ENCODE measurements at places on chromosomes 1 and 21.

GRCh38 chr1:170215072-170215885, 69.5 kb downstream of the NTMT2 start:
- DNase-seq, result no peak

- no peak for DNase-seq
These were observed 50.2 kb upstream of the ROR1 start for GRCh38 chr1:63723602-63724001.

GRCh38 chr1:47436979-47437446, 831 bp upstream of the FOXD2 start:
- peak; percentile 33 for DNase-seq

- DNase-seq, result no peak
These were observed 8.0 kb downstream of the OSBPL9 start for GRCh38 chr1:51624855-51625254.

- DNase-seq, result no peak
These were observed 231.8 kb upstream of the IRF2BP2 start for GRCh38 chr1:234841710-234842231.

DNA sequence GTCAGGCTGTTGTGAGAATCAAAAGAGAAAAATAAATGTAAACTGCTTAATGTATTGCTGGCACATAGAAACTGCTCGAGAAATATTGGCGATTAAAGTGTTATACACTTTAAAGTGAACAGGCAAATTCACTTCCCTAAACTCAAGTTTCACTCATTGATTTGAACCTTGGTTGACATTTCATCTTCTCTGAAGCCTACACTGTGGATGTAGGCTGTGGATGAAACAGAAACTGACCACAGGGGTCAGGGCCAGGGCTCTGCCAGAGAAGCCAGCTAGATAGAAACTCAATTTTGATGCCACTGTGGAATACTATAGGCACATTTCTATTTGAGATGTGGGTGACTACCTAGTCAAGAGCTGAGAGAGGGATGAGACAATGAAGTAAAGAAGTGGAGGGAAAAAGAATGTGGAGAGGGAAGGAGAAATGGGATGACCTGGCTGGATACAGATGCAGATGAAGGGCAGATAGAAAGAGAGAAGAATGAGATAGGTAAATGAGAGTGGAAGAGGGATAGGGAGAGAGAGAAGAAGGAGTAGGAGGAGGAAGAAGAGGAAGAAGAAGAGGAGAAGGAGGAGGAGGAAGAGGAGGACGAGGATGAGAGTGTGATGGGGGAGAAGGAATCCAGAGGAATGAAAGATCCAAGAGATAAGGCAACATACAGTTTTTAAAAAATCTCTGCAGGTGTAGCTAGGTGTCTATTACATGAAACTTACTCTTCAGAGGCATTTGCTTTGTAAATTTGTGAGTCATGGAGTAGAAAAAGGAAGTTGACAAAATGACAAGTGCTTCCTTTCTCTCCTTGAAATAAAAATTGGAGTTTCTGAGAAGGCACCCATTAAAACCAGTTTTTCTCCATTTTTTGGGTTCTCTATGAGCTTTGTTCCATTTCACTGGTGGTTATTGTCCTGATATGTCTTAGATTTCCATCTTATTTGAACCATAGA, 17.4 kb upstream of the CD1D start:
- DNase-seq, result no peak

DNA sequence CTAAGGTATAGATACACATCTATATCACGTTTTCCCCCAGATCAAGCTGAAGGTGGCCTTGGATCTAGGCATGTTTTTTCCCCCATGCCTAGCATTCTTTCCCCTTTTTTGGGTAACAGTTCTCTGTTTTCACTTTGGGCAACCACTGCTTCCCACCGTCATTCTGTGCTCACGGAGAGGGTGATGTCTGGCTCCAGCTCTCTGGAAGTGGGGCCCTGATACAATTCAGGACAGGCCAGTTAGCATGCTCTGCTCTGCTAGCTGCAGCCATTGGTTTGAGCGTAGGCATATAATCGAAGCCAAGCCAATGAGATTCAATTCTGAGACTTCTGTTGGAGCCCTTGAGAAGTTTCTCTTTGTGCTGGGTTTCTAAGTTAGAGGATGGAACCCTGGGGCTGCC, 2.1 kb upstream of the RNF186 start:
- DNase-seq, result no peak

DNA sequence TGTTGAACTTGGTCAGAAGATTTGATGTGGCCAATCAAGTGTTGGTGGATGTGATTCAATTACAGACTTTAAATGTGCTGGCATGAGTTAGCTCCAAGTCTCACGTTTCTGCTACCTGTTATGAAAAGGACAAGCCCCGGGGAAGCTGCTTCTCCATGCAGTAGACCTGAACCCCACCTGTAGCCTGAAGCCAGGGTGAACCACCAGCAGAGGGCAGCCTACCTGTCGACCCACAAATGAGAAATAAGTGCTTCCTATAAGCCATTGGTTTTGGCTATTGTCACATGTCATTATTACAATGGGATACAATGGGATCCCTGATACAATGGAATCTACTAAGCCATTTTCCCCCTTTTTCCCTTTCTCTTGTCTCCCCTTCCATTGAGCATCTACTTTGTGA, 230.2 kb downstream of the PRDM2 start:
- no peak for DNase-seq
